IMR-90 (cell line): ENCODE measurements at places on chromosomes 16 and 17. TPM values are rescaled to one million over a fixed set of nuclear protein-coding genes. Genes with fewer than 3 reads are reported as not detected.

The RNF167 gene
- 13.1 and 13.3 TPM in 2 replicates for total RNA-seq

The APRT gene
- 40.5 and 41.7 TPM in 2 replicates for total RNA-seq

The PRR35 gene
- not detected in 2 replicates for total RNA-seq

The ARHGDIG gene
- total RNA-seq, result 0.36 TPM in 1 of 2 replicates, not detected in the other

- no peak overlapping the region for H3K4me3 ChIP-seq
- no peaks in the 10 kb centered on the region for H3K36me3 ChIP-seq
- H3K4me1 ChIP-seq, result no peaks in the 10 kb centered on the region
These were observed 97.3 kb downstream of the SDK2 start for GRCh38 chr17:73546770-73547536.

DNA sequence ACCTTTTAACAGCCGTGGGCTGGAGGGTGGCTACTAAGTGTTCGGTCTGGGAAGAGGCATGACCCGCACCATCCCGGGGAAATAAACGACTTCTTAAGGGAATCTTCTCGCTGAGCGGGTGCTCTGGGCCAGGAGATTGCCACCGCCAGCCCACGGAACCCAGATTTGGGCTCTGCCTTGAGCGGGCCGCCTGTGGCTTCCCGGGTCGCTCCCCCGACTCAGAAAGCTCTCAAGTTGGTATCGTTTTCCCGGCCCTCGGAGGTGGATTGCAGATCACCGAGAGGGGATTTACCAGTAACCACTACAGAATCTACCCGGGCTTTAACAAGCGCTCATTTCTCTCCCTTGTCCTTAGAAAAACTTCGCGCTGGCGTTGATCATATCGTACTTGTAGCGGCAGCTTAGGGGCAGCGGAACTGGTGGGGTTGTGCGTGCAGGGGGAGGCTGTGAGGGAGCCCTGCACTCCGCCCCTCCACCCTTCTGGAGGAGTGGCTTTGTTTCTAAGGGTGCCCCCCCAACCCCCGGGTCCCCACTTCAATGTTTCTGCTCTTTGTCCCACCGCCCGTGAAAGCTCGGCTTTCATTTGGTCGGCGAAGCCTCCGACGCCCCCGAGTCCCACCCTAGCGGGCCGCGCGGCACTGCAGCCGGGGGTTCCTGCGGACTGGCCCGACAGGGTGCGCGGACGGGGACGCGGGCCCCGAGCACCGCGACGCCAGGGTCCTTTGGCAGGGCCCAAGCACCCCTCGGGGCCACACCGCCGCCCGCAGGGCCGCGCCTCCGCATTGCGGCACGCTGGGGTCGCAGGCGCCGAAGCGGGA, 3.6 kb upstream of the CBX4 start:
- H3K4me1 ChIP-seq, result peaks cover 10% of the 10 kb centered on the region
- H3K36me3 ChIP-seq, result no peaks in the 10 kb centered on the region
- no peak overlapping the region for H3K4me3 ChIP-seq
- no peak overlapping the region for H3K27ac ChIP-seq
- peaks cover 40% of the 10 kb centered on the region for H3K27me3 ChIP-seq

GRCh38 chr16:90020260-90020837, 1.1 kb upstream of the DBNDD1 start:
- H3K27ac ChIP-seq, result peak overlapping the region; percentile 77
- peak; percentile 36 for DNase-seq
- H3K4me3 ChIP-seq, result no peak overlapping the region
- H3K27me3 ChIP-seq, result no peaks in the 10 kb centered on the region

DNA sequence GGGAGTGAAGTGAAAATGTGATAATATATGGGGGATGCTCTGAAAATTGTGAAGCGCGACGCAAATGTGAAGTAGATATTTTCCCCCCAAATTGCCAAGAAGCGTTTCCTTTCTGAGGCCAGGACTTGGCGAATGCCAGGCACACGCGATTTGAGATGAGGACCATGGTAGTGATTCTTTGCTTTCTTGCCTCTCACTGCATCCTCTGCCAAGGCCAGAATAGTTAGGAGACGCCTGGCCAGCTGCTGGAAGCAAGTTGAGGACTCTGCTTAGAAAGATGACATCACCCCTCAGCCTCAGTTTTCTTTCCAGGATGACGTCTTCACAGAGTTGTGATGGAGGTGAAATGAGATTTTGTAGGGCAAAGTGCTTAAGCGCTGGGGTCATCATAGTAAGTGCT, 25.9 kb downstream of the PIPOX start:
- H3K27me3 ChIP-seq, result peaks cover 32% of the 10 kb centered on the region
- no peak overlapping the region for H3K4me3 ChIP-seq

GRCh38 chr16:58417600-58417999, 25.3 kb downstream of the GINS3 start:
- H3K27ac ChIP-seq, result no peak overlapping the region
- H3K27me3 ChIP-seq, result no peaks in the 10 kb centered on the region; the same call in 1 of the 2 replicates
- DNase-seq, result no peak

DNA sequence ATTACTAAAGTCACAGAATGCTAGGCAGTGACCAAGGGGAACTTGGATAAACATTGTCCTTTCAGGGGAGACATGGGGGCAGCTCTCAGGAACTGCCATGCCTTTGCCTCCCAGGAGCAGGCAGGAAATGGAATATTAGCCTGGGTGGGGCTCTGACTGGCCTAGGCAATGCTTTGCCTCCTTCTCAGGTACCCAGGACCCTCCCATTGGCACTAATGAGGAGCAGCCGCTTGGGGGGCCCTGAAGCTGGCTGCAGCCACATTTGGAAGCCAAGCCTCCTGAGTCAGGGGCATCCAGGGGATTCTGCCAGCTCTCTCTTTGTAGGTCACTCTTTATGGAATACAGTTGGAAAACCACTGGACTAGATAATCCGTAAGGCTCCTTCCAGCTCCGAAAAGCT, 5.5 kb downstream of the CPSF4L start:
- H3K4me1 ChIP-seq, result no peaks in the 10 kb centered on the region
- no peaks in the 10 kb centered on the region for H3K36me3 ChIP-seq
- no peak overlapping the region for H3K27ac ChIP-seq
- no peak for DNase-seq
- no peak overlapping the region for H3K4me3 ChIP-seq

- H3K4me1 ChIP-seq, result peaks cover 7% of the 10 kb centered on the region
- H3K27me3 ChIP-seq, result no peaks in the 10 kb centered on the region
These were observed 58.0 kb upstream of the HNF1B start for GRCh38 chr17:37802712-37803416.

DNA sequence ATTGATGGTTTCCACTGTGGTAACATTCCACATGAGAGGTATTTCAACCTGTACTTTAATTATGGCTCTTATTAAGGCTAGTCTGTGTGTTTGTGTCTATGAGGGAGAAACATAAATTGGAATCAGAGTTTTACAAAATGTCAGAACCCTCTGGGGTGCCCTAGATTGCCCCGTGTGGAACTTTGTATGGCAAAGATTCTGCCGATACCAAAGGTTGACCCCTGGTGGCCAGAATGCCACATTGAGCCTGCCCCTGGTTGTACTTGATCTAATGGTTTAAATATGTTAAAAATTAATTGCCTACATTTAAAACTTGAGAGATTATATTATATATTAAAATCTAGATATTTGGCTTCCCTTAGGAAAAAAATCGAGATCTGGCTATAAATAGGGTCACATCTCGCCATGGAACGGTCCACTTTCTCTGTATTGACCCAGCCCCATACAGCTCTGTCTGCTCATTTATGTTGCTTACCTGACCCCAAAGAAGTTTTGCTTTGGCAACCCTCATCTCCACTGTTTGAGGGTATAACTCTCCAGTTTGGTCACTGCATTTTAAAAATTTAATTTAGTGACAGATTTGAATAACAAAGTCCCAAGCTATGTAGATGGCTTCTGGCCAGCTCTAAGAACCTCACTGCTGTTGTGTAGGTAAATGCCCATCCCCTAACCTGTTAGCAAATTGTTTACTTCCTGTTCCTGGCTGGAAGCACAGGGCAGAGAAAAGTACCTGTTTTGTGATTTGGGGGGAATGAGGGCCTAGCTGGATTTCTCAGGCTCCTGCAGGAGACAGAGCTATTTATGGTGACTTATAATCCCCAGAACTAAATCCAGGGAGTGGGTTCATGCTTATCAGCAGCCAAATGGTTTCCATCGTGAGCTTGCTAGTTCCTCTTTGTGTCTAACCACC, 95.0 kb downstream of the PLCG2 start:
- no peaks in the 10 kb centered on the region for H3K4me1 ChIP-seq
- H3K27me3 ChIP-seq, result peaks cover 5% of the 10 kb centered on the region
- H3K36me3 ChIP-seq, result no peaks in the 10 kb centered on the region
- DNase-seq, result peak; percentile 24

DNA sequence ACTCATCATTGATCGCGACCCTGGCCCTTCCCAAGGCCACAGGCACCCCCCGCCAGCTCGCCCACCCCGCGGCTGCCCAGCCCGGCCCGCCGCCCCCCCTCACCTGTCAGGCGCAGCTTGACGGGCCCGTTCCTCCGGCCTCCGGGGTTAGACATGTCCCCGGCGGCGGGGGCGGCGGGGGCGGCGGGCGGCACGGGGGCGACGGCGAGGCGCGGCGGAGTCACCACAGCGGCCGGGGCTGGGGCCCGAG, 456 bp downstream of the SMURF2 start:
- peak overlapping the region; percentile 85 for H3K4me3 ChIP-seq
- no peaks in the 10 kb centered on the region for H3K27me3 ChIP-seq
- peak overlapping the region; percentile 99 for H3K27ac ChIP-seq
- DNase-seq, result no peak
- peaks cover 5% of the 10 kb centered on the region for H3K36me3 ChIP-seq

- no peaks in the 10 kb centered on the region for H3K27me3 ChIP-seq
- H3K36me3 ChIP-seq, result peaks cover 15% of the 10 kb centered on the region
These were observed 1.7 kb downstream of the CRAMP1 start for GRCh38 chr16:1613728-1614455.
